Activated CD8-positive, alpha-beta memory T cell treated with anti-CD3 and anti-CD28 coated beads for 24 hours (primary cell): ENCODE measurements at places on chromosomes 7 and 10.

DNA sequence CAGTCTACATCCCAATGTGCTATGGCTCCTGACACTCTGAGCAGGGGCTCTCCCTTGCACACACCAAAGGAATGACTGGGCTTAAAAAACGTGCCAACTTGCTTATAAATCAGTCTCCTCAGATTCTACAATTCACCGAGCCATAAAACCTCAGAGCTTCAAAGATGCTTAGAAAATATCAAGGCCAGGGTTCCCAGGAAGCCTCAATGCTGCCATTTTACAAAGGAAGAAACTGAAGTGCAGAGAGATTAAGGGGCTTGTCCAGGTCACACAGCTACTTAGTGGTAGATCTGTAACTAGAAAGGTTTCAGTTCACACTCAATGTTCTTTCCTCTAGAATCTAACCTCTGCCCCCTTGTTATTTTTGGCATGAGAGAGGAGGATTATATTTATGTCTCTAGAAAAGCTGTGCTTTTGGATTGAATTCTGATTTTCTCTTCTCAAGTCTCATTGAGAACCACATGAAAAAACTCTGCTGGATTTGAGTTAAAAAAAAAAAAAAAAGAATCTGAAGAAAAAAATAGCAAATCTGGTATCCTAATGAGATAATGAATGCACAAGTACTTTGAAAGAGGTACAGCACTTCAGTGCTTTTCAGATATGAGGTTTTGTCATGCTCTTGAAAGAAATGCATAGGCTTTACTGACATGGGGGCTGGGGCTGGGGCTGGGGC, 22.3 kb upstream of the TSPAN33 start:
- no peak for DNase-seq

DNA sequence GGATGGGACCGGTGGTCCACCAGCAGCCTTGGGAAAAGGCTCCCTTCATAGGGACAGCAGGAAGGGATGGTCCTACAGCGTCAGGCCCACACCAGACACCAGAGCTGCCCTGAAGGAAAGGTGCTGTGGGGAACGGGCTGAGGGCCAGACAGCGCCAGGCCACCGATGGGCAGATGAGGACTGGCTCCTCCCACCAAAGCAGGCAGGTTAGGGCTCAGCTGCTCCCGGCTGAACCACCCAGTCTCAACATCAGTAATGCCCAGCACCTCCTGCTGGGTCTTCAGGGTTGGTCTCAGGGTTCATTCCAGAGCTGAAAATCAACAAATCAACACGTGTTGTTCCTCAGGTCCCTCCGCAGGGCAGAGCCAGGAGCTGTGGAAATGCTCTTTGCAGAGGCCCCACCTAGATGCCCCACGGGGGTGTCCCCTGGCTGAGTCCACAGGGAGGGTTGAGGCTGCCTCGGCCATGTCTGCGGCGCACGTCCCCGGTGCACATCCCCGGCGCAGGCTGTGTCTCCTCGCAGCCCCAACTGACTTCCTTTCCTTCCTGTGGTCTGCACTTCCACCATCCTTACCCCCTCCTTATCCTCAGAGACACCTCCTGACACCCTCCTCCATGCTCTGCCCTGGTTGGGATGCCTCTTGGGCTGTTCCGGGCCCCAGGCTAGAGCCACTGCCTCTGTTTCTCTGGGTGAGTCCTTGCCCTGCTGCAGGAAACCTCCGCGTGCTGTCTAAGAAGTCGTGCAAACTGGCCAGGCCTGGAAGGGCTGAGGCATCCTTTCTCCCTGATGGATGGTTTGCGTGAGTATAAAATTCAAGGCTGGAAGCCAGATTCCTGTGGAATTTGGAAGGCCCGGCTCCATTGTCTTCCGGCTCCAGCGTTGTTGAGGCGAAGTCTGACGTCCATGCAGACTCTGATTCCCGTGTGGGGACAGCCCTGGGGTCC, 32.8 kb upstream of the CFAP46 start:
- DNase-seq = no peak

- no peak for DNase-seq
Measured at GRCh38 chr7:135791543-135792362, 43.1 kb upstream of the FAM180A start.

DNA sequence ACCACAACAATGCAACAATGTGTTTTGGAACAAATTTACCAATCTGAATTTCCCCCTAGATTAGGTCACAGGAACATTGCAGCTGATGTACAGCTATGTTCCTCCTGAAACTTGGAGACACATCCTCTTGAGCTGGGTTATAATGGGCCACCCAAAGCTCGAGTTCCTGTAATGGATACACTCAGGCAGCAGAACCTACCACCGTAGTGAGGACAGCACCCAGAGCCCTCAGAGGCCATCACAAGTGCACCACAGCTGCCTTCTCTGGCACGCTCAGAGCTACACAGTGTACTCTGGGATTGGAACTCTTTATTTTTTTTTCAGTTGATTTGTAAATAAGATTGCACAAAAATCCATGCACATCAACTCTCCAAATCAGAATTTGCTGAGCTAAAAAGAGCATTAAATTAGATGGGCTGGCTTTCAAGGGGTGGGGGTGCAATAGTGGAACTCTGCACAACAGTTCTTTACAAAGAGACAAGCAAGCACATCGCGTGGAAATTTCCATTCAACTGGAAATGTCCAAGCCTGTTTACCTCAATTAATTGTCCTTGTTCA, 56.7 kb downstream of the EGFR start:
- DNase-seq = no peak

DNA sequence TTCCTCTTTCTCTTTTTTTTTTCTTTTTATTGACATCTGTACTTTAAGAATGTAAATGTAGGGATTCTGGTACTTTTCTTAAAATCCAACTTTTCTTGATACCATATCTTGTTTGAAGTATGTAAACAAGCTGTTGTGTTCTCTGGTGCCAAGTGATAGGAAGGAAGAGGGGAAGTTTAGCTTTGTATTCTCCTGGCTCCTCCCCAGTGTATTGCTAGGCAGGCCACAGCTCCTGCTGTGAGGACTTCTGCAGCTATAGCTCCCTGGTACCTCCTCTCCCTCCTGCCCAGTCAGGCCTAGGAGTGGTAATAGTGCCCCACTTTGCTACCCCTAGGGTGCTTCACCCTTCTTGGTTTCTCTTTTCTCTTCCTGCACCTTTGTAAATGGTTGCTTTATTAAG, 45.3 kb upstream of the SP8 start:
- DNase-seq = no peak

- no peak for DNase-seq
Measured at GRCh38 chr7:28481091-28481926, 69.0 kb downstream of the CREB5 start.

DNA sequence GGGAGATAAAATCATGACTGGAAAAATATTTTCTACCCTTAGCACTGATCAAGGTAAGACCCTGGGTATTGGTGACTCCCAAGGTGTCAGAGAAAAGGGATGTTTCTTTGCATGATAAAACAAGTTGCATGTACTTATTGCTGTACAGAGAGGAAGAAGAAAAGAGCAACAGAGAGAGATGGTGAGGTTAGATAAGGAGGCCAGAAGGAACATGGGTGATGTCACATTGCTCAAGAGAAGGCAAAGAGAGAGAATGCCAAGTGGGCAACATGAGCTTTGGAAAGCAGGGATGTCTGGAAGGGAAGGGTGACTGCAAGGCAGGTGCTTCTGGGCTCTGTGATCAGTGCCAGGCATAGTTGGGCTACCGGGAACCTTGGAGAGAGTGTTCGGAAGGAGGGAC, 65.1 kb upstream of the ADARB2 start:
- no peak for DNase-seq

DNA sequence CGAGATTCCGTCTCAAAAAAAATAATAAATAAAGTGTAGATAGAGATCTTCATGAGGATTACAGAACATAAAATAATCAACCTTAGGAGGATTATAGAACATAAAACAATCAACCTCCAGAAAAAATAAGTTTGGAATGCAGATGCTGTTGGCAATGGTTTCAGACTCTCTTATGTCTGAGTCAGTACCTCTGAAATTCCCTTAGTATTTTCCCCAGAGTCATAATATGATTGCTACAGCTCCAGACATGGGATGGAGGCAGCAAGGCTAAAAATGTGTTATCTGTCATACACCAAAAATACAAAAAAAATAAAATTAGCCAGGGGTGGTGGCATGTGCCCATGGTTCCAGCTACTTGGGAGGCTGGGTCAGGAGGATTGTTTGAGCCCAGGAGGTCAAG, 22.2 kb downstream of the CADPS2 start:
- no peak for DNase-seq

DNA sequence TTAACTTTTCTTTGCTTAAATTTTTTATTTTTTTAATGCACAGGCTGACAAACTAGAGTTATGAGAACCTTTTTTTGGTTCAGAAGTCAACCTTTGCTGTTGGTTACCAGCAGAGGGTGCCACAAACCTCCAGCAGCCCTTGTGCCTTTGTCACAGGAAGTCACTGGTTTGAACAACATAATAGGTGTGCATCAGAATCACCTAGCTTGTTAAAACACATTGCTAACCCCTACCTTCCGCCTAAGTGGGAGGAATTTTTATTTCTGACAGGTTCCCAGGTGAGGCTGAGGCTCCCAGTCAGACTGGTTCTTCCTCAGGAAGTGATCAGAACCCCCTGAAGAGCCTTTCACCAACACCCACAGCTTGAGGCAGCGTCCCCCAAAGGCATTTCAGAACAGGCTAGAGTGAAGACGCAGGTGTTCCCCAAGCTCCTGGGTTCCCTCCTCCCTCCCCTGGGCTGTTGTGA, 22.6 kb upstream of the VDAC2 start:
- DNase-seq = peak; percentile 77

GRCh38 chr7:96414931-96415292, 93.0 kb upstream of the SLC25A13 start:
- DNase-seq = no peak

GRCh38 chr7:82430500-82431465, 12.8 kb downstream of the CACNA2D1 start:
- no peak for DNase-seq

GRCh38 chr7:66641526-66641871, 12.8 kb downstream of the KCTD7 start:
- DNase-seq = no peak

DNA sequence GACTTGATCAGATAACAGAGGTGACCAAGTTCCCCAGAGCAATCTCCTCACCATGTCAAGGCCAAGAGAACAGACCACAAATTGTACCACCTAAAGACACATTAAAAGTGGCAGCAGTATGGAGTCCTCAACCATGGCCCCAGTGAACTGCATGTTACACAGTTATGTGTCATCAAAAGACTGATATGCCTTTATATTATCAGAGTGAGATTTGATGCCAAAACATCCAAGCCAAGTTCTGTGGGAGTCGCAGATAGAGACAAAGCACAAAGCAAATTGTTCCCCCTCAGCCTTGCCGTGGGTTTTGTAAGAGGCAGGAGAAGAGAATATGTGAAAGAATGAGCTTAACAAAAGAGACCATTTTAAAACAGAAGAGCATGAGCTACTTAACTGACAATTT, 39.2 kb upstream of the TES start:
- no peak for DNase-seq

DNA sequence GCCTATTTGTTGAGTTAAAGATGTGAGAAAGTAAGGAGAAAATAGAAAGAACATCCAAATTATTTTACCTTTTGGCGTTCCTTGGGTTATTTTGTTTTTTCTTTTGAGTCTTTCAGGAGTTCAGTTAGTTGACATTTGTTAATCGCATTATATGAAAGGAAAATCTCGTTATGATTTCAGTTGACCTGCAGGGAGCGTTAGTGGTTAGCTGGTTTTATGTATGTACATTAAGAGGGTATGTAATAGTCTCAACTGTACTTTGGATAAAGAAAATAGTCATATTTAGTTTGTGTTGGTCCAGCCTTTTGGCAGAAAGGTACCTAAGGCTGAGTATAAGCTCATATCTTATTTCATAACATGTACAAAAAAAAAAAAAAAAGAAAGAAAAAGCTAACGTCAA, 4.0 kb downstream of the BMPER start:
- no peak for DNase-seq

DNA sequence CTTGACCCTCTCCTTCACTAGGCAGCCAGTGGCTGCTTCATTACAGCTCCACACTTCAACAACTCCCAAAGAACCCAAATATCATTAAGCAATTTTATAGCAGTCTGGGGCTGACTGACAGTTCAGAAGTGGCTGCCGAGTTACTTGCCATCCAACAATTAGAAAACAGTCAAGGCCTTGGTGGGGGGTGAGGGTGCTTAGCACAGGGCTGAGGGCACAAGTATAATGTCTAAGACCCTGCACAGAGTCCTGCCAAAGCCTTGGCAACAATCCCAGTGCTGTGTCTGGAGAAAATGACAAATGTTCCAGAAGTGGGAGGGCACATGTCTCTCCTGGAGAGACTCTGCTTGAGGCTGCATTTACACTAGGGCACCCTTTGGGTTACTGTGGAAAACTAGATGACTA, 71.1 kb downstream of the CXCL12 start:
- DNase-seq = no peak

DNA sequence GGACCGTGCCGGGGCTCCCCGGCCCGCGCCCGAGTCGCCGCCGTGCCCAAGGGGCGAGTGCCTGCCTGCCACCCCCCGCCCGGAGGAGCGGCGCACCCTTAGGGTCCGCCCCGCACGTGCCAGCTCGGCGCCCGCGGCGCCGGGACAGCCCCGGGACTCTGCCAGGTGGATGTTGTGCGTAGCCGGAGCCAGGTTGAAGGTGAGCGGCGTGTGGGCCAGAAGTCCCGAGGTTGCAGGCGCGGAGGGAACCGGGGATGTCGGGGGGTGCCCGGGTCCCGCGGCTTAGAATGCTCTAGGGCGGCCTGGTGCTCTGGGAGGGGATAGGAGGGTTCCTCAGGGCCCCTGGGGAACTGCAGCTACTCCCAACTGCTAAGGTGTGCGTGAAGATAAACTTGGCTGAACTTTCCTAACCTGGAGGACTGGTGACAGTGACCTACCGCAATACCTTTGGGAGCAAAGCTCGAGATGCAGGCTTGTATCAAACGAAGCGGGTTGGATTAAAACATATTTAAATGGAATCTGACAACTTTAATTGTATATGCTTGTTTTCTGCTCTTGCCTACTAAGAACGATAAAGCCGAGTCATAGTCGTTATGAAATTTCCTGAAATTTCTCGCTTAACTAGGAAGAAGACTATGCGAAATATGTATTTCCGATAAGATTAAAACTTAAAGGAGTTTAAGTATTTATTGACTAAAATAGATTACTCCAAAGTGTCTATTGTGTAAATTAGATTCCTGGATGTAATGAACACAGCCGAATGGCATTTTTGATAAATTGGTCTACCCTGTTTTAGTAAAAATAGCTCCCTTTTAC, at the start of gene CUX1:
TSS of gene CUX1 (plus strand) at position 156 of the 816 bp plus-strand sequence. CDS start at position 170, 14 bp downstream.
- no peak for DNase-seq

GRCh38 chr10:72009425-72010081, 45.4 kb downstream of the CHST3 start:
- no peak for DNase-seq

GRCh38 chr10:15385552-15386455, 14.7 kb upstream of the FAM171A1 start:
- no peak for DNase-seq
